Mesenteric fat pad (tissue), 1 donor: ENCODE measurements at places on chromosomes 12 and 14. TPM values are rescaled to one million over a fixed set of nuclear protein-coding genes. Genes with fewer than 3 reads are reported as not detected.

The SRGAP1 gene
- total RNA-seq = 20.5 TPM

DNA sequence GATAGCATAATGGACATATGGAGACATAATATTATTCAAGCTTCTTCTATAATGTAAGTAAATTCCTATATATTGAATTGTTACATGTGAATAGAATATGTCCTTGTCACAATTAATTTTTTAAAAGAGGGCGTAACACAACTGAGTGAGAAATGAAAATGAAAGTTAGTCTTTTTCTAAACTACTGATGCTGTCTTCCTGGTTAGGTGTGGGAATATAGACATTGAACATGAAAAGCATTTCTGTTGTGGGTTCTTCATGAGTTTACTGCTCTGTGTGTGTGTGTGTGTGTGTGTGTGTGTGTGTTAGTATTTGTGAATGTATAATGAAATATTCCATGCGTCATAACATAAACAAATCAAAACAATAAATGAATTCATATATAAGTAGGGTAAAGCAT, 40.5 kb upstream of the RTL1 start:
- DNase-seq = no peak

The ALX1 gene
- not detected for total RNA-seq

- no peak for DNase-seq
These were observed at the start of gene HOXC13 for GRCh38 chr12:53938326-53939140. Gene HOXC13 (plus strand): TSS chr12:53938831. CDS start chr12:53938907, 76 bp downstream.

- DNase-seq = no peak
These were observed 33.1 kb downstream of the FGD6 start for GRCh38 chr12:95184121-95184520.
